Ammon's horn (tissue), 1 donor: ENCODE measurements at places on chromosomes 4 and X.

DNA sequence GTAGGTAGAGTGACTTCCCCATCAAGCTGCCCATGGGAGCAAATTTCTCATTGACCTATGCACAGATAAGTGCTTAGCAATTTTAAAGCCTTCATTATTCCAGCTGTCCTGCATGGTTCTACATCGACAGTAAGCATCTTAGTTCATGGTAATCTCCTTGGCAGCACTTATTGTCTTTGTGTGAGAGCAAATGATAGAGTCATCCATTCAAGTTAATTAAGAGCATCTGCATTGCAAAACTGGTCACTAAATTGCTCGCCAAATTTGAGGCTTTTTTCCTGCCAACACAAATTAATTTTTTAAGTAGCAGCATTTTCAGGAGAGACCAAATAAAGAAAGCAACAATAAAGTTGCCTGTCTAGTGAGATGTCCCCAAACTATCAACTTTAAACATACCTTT lies 76.7 kb downstream of the SH3BGRL start:
- DNase-seq = no peak

- DNase-seq = no peak
Measured at GRCh38 chrX:21438792-21439191, 64.6 kb downstream of the CNKSR2 start.

GRCh38 chrX:109672239-109672638 lies 47.3 kb upstream of the KCNE5 start:
- no peak for DNase-seq

DNA sequence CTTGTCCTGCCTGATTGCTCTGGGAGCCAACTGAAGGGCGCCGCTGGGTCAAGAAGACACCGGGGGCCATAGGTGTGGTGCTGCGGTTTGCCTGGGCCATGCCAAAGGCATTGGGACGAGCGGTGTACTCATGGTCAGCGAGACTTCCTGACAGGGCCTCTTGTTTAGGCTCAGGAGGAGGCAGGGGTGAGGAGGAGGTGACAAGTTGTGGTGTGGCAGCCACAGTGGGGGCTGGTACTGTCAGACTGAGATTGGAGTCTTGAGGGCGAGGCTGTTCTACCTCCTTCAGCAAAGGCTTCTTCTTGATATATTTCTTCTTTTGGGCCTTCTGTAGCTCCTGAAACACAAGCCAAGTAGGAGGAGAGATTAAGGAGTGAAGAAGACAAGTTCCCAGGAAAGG lies 104.1 kb downstream of the PHF8 start:
- DNase-seq = no peak

DNA sequence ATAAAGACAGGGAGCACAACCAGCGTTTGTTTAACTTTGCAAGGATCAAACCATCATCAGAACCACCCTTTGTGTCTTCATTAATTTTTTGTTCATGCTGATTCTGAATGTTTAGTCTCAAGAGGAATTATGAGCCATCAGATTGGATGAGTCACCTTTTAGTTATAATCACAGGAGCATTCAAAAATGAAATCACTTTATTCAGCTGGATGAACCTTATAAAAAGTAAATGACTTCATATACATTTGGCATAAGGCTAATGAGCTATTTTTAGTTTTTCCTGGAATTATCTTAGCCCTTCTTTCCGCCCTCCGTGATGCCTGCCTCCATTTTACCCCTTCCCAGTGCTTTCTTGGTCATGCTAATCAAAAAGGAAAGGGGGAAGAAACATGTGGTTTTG lies 103.6 kb downstream of the SORBS2 start:
- DNase-seq = no peak

DNA sequence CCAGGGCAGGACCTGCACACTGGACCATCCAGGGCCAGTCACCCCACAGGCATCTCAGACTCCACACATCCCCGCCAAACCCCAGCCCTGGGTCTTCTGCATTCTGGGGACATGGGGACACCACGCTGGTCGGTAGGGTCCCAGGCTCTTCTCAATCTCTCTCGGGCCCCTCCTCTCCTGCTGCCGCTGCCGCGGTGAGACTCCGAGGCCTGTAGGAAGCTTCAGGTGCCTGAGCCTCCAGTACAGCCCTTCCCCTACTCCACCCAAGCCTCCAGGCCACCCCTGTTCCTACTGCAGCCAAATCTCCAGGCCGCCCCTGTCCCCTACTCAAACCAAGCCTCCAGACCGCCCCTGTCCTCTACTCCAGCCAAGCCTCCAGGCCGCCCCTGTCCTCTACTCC lies 5.5 kb upstream of the ASMT start:
- DNase-seq = no peak

GRCh38 chr4:146401274-146401673 lies 120.5 kb downstream of the SLC10A7 start:
- DNase-seq = no peak

DNA sequence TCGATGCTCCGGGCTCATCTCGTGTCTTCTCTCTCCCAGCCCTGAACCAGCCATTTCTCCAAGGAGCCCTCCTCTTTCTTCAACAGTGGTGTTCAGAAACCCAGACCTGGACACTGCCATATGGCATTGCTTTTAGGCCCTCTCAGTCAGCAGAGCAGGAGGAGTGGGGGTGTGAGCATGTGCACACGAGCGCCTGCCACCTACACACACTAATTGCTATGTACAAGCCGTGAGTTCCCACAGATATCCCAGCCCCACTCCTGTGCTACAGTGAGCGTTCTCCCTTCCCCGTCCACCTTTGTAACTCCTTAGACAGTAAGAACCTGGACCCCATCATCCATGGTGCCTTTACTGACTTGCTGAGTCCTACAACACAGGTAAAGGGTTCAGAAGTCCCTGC lies 53.8 kb downstream of the TNIP2 start:
- peak; percentile 56 for DNase-seq

DNA sequence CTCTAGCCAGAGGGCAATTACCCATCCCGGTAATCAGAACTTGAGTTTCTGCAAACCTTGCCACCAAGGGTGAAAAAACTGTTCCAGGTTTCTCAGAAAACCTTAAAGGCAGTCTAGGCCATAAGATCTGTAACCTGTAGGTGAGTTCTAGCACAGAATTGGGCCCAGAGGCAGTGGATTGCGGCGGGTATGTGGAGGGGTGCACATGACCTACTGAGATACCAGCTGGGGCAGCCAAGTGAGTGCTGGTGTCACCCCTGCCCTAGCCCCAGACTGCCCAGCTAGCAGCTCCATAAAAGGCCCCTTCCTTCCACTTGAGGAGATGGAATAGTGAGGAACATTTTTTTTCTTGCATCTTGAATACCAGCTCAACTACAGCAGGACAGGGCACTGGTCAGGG lies 176.7 kb downstream of the SMARCA1 start:
- no peak for DNase-seq

DNA sequence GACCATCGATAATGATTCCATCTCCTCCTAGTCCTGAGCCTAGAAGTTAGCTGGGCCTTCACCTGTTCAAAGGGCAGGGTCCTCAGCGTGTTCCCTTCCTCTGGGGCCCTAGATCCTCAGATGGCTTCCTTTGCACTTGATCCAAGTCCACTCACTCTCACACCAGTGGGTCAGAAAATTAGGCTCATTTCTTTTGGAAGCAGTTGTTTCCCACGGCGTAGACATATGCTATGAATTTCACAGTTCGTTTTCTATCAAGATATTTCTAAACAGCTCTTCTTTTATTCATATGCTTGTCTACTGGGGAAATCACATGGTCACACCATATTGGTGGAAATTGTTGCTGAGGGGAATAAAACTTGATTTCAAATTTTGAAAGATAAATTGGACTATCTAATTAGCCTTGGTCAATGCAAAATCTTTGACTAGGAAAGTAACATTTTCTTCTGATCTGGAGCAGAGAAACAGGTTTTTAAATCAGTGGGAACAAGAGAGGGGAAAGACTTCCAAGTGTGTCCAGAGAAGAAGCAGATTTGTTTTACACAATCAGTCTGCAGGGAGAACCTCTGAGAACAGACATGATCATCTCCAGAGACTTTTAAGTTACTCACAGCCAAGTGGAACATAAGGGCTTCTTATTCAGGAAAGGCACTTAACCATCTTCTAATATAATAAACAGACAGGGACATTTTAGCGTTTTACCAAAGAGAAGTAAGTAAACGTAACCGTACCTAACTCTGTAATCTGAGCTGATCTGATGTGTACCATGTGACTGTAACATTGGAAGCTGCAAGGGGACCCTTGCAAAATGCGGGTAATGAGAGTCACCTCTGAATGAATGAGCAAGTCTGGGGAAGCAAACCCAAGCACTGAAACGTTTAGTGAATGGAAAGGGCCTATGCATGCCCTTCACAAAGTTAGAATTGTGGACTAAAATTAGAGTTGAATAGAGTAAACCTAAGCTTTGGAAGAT lies 455.7 kb upstream of the FAT1 start:
- no peak for DNase-seq

DNA sequence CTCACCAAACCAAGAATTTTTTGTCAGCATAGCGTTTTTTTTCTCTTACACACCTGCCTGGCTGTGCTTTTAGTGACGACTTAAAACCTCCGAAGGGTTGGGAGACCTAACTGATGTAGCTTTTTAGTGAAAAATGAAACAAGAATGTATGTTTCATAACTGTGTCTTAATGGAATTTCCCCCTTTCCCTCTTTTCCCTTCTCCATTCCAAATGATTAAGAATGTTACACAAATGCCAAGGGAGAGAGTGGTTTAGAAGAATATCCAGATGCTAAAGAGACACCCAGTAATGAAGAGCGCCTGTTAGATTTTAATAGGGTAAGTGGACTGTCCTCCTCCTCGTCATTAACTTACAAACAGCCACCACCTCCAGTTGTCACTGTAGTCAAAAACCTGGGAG lies 33.2 kb upstream of the TBC1D14 start:
- DNase-seq = no peak

DNA sequence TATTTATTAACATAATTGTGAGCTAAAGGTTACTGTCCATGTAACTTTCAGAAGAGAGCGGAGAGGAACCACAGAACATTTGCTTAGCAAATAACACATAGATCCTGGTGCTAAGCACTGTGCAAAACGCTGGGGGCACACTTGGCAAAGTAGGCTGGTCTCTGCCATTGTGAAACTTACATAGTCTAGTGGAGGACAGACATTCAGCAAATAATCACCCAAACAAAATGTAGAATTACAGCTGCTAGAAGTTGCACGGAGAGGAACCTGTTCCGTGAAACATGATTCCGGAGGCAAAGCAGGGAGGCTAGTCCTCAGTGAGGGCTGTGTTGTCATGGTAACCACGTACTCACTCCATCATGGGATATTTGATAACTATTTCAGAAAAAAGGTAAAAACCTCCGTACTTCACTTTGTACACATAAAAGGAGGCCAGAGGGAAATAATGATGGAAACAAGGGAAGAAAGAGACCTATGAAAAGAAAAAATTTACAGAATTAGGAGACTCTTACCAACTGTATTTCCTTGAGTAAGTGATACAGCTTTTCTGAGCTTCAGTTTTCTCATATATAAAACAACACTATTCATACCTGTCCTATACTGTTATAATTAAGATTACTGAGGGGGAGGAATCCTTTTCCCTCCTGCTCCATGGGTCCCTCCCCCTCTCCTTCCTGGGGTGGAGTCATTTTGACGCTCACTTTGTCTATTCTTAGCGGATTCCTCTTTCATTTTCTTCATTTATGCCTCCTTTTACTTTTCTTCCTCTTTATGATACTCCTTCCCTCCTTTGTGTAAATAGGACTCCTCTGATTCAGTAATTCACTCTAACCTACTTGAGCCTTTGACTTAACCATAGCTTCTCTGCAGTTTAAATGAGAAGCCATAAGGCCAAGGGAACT lies 825 bp upstream of the RASGEF1B start:
- peak; percentile 79 for DNase-seq

- DNase-seq = peak; percentile 58
Measured at GRCh38 chr4:122762520-122762919, 30.0 kb downstream of the BBS12 start.

- DNase-seq = no peak
Measured at GRCh38 chr4:530017-530781, 31.2 kb downstream of the PIGG start.

GRCh38 chrX:103704863-103705262 lies 5.8 kb upstream of the TMEM31 start:
- peak; percentile 85 for DNase-seq

- no peak for DNase-seq
Measured at GRCh38 chr4:88765729-88766128, 68.1 kb upstream of the NAP1L5 start.

- no peak for DNase-seq
Measured at GRCh38 chr4:145320294-145320693, 139.9 kb upstream of the OTUD4 start.

DNA sequence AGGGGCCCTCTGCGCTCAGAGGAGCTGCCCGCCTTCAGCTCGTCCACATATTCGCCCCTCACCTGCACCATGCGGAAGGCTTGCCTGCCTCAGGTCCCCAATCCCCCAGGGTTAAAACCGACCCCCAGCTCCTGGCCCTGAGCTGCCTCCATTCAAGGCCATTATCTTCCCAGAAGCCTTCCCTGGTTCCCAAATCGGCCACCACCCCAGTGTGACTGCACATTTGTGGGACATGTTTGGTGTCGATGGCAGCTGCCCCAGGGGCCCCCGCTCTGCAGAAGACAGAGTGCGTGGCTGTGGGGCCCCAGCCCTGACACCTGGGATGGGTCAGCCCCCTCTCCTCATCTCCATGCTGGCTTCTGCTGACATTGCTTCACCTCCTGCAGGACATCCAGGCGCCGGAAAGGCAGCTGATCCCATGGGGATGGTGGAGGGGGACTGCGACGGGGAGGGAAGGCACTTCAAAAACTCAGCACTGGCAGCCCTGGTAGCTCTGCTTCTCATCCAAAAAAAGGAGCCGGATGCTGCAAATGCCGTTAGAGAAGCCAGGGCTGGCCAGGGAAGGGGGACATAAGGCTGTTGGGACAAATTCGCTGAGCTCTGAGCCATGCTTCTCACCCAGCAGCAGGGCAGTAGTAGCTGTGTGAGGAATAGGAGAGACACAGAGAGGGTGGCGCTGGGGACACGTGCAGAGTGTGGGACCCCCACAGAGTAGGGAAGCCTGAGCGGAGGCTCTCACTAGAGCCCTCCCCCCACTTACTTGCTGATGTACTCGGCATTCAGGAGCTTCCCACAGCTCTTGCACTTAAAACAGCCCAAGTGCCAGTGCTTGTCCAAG lies 78.5 kb downstream of the ABLIM2 start:
- DNase-seq = no peak

DNA sequence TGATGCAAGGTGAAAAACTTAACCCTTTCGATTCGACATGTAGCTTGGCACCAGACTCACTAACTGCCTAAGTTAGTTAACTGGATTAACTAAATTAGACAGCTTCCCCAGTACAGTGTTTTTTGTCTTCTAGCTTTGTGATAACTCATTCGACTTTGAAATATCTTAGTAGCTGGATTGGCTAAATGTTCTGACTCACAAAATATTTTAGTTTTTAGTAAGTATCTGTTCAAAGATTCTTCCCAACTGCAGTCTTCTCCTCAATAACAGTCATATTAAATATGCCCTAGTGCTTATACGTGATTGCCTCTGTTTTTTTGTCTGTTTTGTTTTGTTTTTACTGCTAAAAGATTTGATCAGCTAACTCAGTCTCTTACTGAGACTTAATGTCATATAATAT lies 102.9 kb downstream of the KCNIP4 start:
- no peak for DNase-seq
